ENCODE measurements at places on chromosomes 12 and 14. TPM values are rescaled to one million over a fixed set of nuclear protein-coding genes. Genes with fewer than 3 reads are reported as not detected.

Gene MFAP5
- total RNA-seq, result not detected

Gene RTN1
- total RNA-seq, result not detected

DNA sequence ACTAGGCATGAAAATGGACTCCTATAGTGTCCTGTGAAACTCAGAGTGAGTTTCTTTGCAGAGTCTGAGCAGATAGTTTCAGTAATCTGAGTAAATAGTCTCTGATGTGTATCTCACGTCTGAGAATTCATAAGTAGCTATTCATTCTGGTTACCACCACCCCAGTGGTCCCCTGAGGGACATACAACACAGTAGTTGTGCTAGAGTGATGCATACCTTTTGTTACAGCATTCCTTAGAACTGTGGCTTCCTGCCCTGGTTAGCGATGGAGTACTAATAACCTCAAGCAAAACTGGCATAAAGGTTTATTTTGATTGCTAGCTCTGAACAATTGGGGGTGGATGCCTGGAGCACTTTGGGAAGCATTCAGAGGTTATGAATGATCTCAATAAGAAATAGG lies 114.7 kb downstream of the DAAM1 start:
- peaks cover 36% of the 10 kb centered on the region for H3K4me1 ChIP-seq
- no peak overlapping the region for H3K27ac ChIP-seq
- H3K4me3 ChIP-seq, result no peak overlapping the region
- no peak for DNase-seq

DNA sequence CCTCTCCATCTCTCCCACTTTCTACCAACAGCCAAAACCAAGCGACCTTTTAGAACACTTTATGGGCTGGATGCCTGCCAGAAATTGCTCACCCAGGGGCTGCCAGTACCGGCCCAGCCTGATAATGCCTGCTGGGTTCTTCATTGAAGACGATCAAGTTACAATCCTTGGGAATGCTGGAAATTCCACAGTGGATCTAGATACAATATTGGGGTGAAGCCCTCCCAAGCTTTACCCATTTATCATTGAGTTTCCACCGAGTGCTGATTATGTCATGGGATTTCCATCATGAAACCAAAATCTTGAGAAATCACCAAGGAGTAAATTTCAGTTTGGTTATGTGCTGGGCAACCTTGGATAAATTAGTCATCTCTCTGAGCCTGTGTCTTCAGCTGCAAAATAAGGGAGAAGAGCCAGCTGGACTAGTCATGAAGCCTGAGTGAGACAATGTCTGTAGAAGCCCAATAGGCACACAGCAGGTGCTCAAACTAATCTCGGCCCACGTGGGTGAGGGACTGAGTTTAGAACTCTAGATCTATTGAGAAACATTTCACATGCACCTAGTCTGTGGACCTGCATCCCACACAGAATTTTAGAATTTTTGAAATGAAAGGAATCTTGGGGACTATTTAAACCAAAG lies 75.5 kb upstream of the CLMN start:
- DNase-seq, result no peak
- no peak overlapping the region for H3K27ac ChIP-seq
- H3K4me1 ChIP-seq, result peaks cover 1% of the 10 kb centered on the region
- no peak overlapping the region for H3K4me3 ChIP-seq

Gene GARIN6
- total RNA-seq, result not detected

Gene TMEM19
- total RNA-seq, result 11.0 TPM

Gene ARMH4
- 0.18 TPM for total RNA-seq

Gene PPP1R36
- total RNA-seq, result not detected

GRCh38 chr12:92248977-92249376 lies 103.3 kb upstream of the BTG1 start:
- H3K27ac ChIP-seq, result no peak overlapping the region
- no peaks in the 10 kb centered on the region for H3K27me3 ChIP-seq
- H3K4me3 ChIP-seq, result no peak overlapping the region
- DNase-seq, result no peak

DNA sequence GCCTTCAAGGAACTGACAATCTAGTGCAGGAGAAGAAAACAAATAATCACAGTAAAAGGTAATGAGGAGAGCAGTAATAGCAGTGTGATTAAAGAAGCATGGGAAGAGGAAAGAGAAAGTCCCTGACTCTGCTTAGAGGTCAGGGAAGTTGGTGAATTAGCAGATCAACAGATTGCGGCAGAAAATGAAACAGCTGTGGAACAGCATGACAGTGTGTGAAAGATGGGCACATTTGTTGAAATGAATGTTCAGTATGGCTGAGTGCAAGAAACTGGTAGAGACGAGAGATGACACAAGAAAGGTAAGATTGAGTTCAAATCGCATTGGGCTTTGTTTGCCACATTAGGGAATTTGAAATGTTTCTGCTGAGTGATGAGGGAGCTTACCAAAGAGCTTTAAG lies 63.7 kb upstream of the RASSF8 start:
- H3K36me3 ChIP-seq, result no peaks in the 10 kb centered on the region
- H3K27me3 ChIP-seq, result no peaks in the 10 kb centered on the region
- no peak for DNase-seq
- no peaks in the 10 kb centered on the region for H3K4me1 ChIP-seq

Gene SETD3
- 53.7 TPM for total RNA-seq

GRCh38 chr14:93083917-93084316 lies 31.8 kb downstream of the ITPK1 start:
- no peaks in the 10 kb centered on the region for H3K27me3 ChIP-seq
- DNase-seq, result no peak
- peaks cover 26% of the 10 kb centered on the region for H3K4me1 ChIP-seq
- no peak overlapping the region for H3K4me3 ChIP-seq
- H3K27ac ChIP-seq, result no peak overlapping the region

Gene RIPK3
- total RNA-seq, result 13.2 TPM

Gene APOF
- not detected for total RNA-seq

DNA sequence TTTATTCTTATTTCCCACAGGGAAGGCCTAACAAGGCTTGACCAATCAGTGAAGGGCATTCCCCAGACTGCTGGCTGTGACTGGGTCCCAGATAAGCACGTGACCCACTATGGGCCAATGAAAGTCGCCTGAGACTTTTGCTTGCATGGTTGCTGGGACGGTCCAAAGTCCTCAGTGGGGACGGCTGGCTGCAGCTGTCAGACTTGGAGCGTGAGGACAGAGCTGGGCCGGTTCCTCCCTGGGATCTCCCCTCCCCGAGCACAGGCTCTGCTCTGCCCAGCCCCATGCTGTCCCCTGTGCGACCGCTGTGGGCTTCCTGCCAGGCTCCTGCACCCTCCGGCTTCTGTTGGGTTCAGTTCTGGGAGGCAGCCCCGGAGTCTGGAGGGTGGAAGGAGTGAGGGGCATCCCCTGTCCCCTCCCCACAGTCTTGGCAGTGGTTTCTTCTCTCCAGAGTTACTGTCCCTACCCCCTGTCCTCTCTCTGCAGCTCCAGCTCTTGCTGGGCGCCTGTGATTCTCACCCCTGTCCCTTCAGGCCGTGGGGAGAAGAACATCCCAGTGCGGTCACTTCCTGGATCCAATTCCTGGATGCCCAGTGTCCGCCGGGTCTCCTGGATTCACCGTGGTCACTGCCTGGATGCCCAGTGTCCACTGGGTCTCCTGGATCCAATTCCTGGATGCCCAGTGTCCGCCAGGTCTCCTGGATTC lies 50.1 kb downstream of the GALNT9 start:
- no peak for DNase-seq
- H3K36me3 ChIP-seq, result no peaks in the 10 kb centered on the region
- no peak overlapping the region for H3K4me3 ChIP-seq
- no peaks in the 10 kb centered on the region for H3K4me1 ChIP-seq
- peaks cover 2% of the 10 kb centered on the region for H3K27me3 ChIP-seq
- H3K27ac ChIP-seq, result no peak overlapping the region

Data from activated T-helper 2 cell treated with anti-CD3 and anti-CD28 coated beads, Interferon-gamma antibody, Interleukin-2, Interleukin-4, amounts not matched to agents 10 μg/mL and 5 μg/mL and 100 μg/mL, durations not matched to agents 14 hours and 24 hours and 36 hours (primary cell).